ENCODE measurements at places on chromosomes 11 and 22.

DNA sequence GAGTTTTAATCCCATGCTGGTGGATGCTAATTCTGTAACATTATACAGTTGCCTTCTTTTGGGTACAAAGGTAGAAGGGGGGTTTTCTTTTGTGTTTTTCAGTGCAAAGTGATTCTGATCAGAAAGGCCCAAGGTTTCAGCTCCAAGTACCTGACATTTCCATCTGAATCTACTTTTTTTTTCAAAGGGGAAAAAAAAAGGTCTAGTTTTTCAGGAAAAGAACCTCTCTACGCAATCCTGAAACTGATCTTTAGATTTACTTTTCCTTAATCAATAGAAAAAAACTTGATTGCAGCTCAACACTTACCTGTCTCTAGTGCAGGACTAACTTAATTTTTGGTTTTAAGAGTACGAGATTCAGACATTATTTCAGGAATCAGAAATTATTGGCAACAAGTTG lies at the start of gene TECTA:
TECTA (plus strand) TSS at position 301 of the 400 bp plus-strand sequence. CDS start 1,423 bp downstream, outside the sequence.
- DNase-seq = no peak

DNA sequence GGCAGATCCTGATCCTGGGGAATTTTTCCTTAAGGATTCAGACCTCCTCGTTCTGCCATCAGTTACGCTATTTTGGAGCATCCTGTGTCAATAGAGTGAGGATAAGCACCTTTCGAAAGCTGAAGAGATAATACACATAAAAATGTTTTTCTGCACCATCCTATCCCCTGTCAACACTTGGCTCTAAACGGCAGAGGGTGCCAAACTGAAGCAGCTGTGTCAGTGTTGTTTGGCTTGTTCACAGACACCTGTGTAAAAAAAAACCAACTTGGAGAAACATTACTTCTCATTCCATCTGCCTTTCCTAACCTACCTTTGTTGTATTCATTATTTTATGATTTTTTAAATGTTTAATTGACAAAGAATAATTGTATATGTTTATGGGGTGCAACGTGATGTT lies 417.0 kb upstream of the DDI1 start:
- no peak for DNase-seq

- no peak for DNase-seq
These were observed 45.8 kb downstream of the DNAJC24 start for GRCh38 chr11:31415435-31415834.

GRCh38 chr11:85628771-85629341 lies 463 bp downstream of the TMEM126B start:
- DNase-seq = peak; percentile 24

DNA sequence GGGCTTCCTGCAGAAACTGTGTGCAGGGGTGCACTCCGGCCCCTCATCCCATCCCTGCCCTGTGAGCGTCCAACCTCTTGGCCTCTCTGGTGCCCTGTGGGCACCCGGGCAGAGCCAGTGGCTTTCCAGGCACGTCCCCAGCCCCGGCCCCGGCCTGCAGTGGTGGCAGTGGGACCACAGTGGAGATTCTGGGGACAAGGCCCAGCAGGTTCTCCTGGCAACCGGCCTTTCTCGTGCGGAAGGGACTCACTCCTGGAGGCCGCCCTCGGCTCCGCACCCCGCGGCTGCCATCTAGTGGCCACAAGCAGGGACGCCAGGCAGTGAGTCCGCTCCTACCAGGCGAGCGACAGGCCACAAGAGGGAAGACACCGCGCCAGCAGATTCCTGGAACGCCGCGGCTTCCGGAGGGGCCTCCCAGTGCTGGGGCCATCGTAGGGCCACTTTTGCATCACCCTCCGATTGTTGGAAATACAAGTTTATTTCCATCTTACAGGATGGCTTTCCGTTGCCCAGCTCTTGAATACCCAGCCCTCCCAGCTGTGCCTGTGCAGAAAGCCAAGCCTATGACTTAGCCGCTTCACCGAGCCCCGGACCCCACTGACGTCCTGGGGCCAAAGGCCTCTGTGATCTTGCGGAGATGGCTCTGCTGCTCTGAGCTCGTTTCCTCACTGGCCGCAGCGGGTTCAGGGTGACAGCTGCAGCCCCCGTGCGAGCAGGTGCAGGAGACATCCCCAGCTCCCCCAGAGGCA lies 357.3 kb downstream of the CTTN start:
- DNase-seq = peak; percentile 61

- DNase-seq = no peak
These were observed 403.2 kb downstream of the AASDHPPT start for GRCh38 chr11:106480581-106481190.

DNA sequence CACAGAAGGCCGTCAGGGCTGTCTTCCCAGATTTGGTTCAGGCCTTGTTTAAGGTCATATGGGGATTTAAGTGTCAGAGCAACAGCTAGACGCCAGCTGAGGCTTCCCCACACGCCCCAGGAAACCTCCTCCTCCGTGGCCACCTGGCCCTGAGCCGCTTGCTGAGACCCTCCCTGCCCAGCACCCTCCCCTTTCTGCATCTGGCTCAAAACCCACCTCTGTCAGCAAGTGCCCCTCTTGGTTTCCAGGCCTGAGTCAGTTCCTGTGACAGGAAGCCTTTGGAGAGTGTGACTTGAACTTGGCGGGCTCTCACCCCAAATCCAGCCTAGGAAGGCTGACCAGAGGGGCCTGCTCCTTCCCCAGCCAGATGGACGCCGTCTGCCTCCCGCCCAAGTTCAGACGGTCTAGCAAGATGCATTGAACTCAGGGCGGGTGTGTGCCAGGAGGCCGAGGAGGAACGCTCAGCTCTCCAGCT lies 561 bp downstream of the FXYD2 start:
- no peak for DNase-seq

GRCh38 chr11:36364551-36365325 lies 68.7 kb downstream of the PRR5L start:
- DNase-seq = no peak

DNA sequence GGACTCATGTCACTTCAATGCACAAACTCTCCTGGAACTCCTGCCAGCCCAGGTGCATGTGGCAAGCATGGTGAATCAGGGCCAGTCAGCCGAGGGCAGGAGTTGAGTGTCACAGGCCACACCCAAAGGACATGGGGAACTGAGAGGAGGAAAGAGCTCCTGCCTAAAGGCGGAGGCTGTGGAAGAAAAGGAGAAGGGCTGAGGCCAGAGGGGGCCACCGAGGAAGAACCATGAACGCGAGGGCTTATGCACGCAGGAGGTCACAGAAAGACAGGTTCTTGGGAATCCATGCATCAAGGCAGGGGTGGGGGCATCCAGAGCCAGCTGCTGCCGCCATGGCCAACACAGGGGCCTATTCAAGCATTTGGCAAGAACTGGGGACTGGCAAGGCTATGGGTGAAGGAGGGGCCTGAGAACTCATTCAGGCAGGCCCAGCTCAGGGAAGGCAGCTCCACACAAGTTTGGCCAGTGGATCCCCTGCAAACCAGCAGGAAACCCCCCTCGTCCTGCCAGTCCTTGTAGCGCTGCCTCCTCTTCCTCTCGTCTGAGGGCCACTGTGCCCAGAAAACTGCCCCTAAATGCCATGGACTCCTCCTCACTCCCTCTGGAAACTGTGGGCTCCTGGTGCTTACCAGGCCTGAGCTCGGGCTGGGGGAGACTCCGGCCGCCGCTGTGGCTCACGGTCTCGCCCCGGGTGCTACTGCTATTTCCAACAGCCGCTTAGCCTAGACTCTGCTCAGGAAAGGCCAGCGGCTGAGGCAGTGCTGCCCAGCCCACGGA lies 15.4 kb downstream of the PPM1F start:
- DNase-seq = no peak

GRCh38 chr11:46421257-46421880 lies 29.8 kb upstream of the CHRM4 start:
- DNase-seq = no peak

DNA sequence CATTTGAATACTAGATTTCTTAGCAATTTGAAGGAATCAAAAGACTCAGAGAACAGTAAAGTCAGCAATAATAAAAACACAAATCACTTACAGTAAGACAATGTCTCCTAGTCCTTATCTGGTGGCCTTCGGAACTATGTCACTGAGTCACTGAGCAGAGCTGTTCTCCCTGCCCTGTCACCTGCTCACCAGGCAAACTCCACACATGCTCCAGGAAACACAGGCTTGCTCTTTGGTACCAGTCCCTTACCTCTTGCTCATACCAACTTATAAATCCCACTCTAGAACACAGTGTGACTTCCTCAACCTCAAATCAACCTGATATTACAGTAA lies 81.1 kb upstream of the CHRM4 start:
- DNase-seq = no peak

DNA sequence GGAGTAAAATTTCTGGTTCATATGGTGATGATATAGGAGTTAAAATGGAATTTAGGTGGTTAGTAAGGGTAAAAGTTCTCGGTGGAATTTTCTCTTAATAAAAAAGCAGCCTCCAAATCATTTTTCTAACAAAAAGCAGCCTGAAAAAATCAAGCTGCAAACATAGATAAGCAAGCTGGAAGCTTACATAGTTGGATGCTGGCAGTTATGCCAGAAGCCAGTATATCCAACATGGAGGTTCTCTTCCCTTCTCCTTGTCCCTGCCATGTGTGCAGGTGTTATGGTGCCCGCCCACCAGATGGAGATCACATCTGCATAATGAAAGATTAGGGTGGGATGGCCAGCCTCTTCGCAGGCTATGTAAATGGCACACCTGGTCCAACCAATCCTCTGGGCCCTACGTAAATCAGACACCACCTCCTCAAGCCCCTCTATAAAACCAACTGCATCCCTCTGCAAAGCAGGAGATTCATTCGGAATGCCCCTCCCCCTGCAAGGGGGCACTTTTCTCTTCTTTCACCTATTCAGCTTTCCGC lies 22.4 kb downstream of the PIWIL3 start:
- DNase-seq = no peak

GRCh38 chr22:35460688-35461087 lies 60.7 kb downstream of the MCM5 start:
- no peak for DNase-seq

GRCh38 chr22:33971561-33971961 lies 51.3 kb upstream of the LARGE1 start:
- no peak for DNase-seq

DNA sequence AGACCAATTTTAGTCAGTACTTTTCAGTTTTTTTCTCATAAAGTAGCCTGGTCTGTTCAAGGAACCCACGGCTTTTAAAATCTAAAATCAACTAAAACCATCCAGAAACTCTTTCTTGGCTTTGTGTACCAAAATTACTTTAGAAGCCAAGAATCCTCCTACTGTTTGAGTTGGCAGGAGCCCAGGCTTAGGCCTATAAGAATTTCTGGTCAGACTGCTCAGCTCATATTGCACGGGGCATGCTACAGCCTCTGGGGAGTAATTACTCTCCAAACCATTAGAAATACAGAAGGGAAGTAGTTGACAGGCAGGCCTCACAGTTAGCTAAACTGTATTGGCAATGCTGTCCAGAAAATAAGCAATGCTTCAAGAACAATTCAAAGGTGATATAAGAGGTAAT lies 1862.9 kb upstream of the RAG2 start:
- DNase-seq = no peak

- no peak for DNase-seq
These were observed 360.9 kb upstream of the NARS2 start for GRCh38 chr11:78935398-78936068.

- DNase-seq = no peak
These were observed 289.8 kb downstream of the CTTN start for GRCh38 chr11:70688142-70688541.

DNA sequence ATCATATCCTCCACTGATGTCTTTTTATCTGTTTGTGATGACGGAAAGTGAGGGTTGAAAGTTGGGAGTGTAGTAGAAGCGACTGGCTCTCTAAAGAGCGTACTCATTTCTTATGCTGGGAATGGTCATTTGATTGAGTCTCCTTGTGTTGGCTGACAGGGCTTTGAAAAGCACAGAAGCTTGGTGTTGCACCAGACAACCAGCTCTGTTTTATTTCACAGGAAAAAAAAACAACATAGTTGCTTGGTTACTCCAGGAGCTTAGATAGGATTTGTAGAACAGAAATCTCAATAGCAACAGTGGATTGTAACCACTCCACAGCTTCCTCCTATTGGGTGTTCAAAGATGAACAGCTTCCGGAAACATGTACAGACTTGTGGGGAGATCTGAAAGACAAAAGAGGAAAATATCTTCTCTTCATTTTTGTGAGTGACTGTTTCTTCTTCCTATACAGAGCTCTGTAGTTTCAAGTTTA lies 2.7 kb downstream of the RBM14 start:
- DNase-seq = no peak

DNA sequence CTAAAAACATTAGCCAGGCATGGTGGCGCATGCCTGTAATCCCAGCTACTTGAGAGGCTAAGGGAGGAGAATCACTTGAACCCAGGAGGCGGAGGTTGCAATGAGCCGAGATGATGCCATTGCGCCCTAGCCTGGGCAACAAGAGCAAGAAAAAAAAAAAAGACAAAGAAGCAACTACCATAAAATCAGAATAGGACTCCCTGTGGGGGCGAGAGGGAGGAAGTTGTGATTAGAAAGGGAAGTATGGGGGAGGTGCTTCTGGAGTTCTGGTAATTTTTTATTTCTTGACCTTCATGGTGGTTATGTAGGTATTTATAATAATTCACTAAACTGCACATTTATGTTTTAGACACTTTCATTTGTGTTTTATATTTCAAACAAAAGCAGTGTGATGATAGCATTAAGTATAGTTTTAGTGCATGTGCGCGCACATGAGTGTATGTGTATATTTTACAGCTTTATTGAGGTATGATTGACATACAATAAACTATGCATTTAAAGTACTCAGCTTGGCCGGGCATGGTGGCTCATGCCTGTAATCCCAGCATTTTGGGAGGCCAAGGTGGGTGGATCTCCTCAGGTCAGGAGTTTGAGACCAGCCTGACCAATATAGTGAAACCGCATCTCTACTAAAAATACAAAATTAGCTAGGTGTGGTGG lies 43.5 kb downstream of the SIK2 start:
- no peak for DNase-seq

- DNase-seq = peak; percentile 72
These were observed 10.0 kb upstream of the MFRP start for GRCh38 chr11:119356349-119357031.

- no peak for DNase-seq
These were observed 63.4 kb downstream of the TENM4 start for GRCh38 chr11:79377406-79377805.

GRCh38 chr11:61011229-61011870 lies 39.9 kb downstream of the CD6 start:
- no peak for DNase-seq
